ENCODE measurements at places on chromosomes 3 and 15.

DNA sequence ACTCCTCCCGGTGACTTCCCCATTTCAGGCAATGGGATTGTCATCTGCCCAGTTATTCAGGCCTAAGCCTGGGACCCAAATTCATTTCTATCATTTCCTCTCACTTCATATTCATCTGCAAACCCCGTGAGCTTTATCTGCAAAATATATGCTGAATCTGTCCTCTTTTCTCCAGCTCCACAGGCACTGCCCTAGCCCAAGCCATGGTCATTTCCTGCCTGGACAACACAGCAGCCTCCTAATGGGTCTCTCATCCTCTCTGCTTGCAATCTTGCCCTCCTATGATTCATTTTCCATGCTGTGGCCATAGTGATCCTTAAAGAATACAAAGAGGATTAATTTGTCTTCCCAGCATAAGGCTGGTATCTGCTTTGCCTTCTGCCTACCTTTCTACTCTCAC, 6.1 kb downstream of the RBP2 start:
- no peak for DNase-seq

DNA sequence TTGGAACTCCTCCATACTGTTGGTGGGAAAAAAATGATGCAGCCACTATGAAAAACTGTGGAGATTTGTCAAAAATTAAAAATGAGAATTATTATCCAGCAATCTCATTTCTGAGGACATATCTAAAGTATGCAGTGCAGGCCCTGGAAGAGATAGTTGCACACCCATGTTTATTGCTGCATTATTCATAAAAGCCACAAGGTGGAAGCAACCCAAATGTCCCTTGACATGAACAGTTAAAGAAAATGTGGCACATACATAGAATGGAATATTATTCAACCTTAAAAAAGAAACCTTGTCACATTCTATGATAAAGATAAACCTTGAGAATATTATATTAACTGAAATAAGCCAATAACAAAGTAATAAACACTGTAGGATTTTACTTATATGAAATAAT, 80.9 kb upstream of the ARHGEF26 start:
- DNase-seq = peak; percentile 23

DNA sequence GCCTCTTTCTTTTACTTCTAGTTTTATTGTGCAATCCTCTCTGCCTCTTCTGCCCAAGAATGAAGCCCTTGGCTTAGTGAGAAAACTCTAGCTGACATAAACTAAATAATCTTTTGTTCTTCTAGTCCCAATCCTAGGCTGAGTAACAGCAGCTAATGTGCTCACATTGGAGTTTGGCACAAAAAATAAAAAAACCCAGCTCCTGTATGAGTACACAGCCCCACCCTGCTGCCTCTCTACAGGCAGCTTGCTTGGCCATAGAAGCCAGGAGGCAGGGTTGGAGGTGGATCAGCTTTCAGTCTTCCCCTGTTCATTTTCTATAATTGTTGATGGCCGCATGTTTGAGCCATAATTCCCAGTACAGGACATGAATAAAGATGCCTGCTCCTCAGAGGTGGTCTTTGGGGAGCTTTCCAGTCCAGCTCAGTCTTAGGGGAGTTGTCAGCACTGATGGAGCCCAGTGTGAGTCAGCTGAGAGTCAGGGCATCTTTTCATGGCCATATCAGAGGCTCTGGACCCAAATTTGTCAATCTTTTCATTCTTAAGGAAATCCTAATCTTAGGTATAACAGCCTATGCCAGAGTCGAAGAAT, 46.7 kb downstream of the RTP1 start:
- no peak for DNase-seq

GRCh38 chr3:50126287-50127211, 28.6 kb upstream of the SEMA3F start:
- peak; percentile 28 for DNase-seq

GRCh38 chr3:13581485-13582365, 32.8 kb downstream of the FBLN2 start:
- DNase-seq = no peak

GRCh38 chr15:92102395-92102755, 248.9 kb downstream of the SLCO3A1 start:
- no peak for DNase-seq

DNA sequence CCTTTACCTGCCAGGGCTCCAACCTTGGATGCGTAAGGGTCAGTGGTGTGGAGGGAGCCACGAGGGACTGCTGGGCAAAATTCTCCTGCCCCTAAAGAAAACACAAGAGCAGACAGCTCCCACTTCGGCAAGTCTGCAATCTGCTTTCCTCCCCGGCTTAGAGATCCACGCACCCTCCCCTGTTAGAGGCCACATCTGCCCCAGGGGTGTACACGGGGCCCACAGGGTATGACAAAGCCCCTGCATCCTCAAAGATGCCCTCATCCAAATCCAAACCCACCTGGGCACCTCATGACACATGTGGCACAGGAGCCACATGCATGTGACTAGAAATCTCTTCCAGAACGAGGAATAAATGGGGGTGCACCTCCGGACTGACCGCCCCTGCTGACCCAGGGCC, 25.5 kb downstream of the ZXDC start:
- no peak for DNase-seq

DNA sequence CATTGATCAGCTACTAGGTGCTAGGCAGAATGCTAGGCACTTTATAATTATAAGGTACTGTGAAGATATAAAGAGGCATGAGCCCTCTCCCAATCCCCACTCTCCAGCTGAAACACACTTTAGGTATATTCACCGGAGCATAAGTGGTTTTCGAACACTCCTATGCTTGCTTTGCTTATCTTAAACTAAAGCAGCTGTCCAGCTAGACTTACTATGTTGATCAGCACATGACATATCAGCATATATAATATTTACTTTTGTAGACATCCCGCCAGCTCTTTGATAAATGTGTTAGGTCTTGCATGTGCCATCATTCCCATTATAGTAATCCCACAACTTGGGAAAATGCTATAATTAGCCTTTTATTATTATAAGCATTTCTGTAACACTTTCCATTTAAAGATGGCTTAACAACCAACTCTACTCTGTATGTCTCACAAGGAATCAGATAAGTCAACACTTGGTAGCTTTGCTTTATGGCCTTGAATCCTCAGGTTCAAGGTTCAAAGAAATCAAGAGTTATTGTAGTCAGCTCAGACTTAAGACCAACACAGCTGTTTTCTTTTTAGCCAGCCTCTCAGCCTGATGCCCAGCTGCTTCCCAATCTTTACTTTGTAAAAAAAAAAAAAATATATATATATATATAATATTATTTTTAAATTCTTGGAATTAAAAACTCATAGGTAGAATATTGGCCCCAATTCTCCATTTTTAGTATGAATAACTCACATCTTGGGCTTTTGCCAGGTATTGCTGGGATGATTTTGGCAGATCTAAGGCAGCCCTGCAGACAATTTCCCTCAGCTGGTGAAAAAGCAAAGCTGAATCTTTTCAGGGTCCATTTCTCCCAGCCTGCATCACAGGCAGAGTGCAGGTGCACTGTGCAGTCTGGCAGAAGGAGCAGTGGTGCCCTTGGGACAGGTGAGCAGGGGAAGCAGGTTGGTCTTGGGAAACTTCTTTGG, 104.2 kb downstream of the THRB start:
- no peak for DNase-seq

- peak; percentile 10 for DNase-seq
Measured at GRCh38 chr3:185537369-185537970, 14.9 kb downstream of the LIPH start.

- DNase-seq = peak; percentile 28
Measured at GRCh38 chr3:11201251-11202019, 47.1 kb downstream of the HRH1 start.

DNA sequence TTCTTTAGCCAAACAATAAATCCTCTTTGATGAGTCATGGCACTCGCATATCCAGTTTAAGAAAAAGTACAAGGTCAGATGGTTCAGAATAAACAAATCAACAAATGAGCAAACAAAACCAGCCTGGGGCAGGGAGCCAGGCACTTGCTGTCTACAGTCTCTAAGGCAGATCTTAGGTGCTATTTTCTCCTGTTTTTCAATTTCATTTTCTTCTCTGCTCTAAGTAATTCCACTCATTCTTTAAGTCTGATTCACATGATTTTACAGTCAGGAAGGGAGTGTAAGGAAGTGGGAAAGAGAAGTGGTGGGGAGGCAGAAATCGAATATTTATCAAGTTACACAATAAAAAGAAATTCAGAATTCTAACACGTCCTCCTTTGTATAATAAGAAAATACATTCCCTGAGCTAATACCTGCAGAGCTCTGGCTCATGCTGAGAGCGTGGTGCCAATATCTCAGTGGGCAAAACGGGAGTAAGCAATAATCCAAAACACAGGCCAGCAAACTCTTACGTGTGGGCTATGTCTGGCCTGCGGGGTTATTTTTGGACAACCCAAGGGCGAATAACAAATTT, 298.6 kb downstream of the ADAMTS17 start:
- no peak for DNase-seq

- no peak for DNase-seq
Measured at GRCh38 chr3:45792036-45792435, 4.3 kb downstream of the SLC6A20 start.

GRCh38 chr3:38521391-38521987, 25.3 kb downstream of the EXOG start:
- DNase-seq = peak; percentile 56

- DNase-seq = no peak
Measured at GRCh38 chr3:5103743-5104142, 18.3 kb upstream of the ARL8B start.

- DNase-seq = no peak
Measured at GRCh38 chr3:114439284-114439683, 145.5 kb downstream of the TIGIT start.

- DNase-seq = no peak
Measured at GRCh38 chr15:91522605-91523332, 330.7 kb upstream of the SLCO3A1 start.

DNA sequence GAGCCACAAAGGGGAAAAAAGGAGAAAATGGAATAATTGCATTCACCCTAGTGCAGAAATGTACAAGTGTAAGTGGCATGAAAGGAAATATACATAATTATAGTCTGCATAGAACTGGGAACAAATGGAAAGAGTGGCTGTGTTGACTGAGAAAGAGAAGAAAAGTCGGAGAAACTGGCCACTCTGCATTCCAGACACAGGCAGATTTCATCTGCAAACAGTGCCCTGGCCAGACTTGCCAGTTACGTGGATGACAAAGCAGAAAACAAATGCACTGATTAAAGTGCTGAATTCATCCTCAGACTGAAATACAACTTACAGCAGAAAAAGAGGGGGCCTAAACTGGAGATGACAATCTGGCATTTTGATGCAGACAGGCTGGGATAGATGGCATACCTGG, 129.8 kb downstream of the FGF12 start:
- no peak for DNase-seq

- DNase-seq = no peak
Measured at GRCh38 chr3:194999491-194999890, 271.5 kb downstream of the XXYLT1 start.

DNA sequence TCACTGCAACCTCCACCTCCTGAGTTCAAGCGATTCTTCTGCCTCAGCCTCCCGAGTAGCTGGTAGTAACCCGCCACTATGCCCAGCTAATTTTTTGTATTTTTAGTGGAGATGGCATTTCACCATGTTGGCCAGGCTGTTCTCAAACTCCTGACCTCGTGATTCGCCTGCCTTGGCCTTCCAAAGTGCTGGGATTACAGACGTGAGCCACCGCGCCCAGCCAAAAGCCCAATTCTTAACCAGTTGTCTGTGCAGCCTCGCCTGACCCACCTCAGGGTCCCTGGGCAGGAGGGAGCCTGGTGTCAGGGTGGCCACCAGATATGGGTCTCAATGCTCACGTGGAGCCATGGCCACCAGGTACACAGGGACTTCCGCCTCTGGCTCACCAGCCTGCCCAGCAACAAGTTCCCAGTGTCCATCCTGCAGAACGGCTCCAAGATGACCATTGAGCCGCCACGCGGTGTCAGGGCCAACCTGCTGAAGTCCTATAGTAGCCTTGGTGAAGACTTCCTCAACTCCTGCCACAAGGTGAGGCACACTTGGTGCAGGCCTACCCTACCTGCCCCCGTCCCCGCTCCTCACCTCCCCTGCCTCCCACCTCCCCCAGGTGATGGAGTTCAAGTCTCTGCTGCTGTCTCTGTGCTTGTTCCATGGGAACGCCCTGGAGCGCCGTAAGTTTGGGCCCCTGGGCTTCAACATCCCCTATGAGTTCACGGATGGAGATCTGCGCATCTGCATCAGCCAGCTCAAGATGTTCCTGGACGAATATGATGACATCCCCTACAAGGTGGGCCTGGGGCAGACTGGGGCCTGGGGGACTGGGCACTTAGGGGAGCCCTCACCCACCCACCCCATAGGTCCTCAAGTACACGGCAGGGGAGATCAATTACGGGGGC, 48.6 kb downstream of the SEMA3G start:
- DNase-seq = no peak

DNA sequence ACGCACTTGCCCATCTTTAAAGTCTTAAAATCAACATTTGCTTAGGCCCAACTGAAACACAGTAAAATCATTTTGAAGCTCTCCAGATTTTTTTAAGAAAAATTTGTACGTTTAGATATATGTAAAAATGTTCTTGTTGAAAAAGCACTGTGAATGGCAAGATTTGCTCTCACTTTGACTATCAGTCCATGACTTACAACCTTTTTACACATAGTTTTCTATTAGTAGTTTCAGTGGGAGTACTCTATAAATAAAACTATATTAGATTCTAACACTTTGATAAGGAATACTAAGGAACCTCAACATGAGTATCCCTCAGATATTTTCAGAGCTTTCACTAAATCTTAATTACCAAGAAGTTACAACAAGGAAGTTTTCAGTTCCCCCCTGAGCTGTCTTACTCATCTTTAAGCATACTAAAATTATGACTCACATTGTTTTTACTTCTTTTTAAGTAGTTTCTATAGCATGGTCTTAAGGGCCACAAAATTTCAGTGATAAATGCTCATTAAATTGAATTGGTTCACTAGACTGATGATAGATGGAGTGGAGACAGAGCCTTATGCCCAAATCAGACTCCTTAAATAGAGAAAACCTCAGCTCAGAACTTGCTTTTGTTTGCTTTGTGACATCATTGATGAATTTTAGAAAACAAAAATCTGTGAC, 31.6 kb upstream of the RAP2B start:
- no peak for DNase-seq

- DNase-seq = no peak
Measured at GRCh38 chr3:113261063-113261625, 49.8 kb downstream of the BOC start.

GRCh38 chr3:159904911-159905310, 83.7 kb upstream of the IL12A start:
- DNase-seq = no peak

DNA sequence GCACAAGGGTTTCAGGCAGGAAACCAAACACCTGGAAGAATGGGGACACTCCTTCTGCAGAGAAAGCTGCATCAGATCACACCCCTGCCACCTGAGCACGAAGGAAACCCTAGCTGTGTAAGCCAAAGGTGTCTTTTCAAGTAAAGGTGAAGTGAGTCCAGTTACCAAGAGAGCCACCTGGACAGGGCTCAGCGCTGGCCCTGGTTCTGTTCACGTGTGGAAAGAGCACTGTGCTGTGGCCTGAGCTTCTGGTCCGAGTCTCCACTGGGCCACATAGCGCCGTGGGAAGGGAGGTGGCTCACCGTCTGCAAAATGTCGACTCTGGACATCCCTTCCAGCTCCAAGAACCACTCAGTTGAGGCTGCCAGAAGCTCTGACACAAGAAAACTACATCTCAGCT, 151.1 kb downstream of the ADAMTS17 start:
- no peak for DNase-seq

GRCh38 chr15:68396068-68396467, 35.9 kb downstream of the ITGA11 start:
- DNase-seq = no peak

- DNase-seq = peak; percentile 96
Measured at GRCh38 chr3:197031315-197032285, 2.0 kb upstream of the MELTF start.

Measured in HepG2 (cell line).